ENCODE measurements at places on chromosomes 2 and 18.

- no peak for DNase-seq
Observed at GRCh38 chr2:20091305-20091991, 40.0 kb upstream of the LAPTM4A start.

- DNase-seq: no peak
Observed at GRCh38 chr2:64405581-64406406, 48.2 kb upstream of the LGALSL start.

GRCh38 chr18:51235009-51235789, 37.7 kb upstream of the MEX3C start:
- no peak for DNase-seq

GRCh38 chr2:157181234-157181633, 76.3 kb upstream of the GALNT5 start:
- no peak for DNase-seq

DNA sequence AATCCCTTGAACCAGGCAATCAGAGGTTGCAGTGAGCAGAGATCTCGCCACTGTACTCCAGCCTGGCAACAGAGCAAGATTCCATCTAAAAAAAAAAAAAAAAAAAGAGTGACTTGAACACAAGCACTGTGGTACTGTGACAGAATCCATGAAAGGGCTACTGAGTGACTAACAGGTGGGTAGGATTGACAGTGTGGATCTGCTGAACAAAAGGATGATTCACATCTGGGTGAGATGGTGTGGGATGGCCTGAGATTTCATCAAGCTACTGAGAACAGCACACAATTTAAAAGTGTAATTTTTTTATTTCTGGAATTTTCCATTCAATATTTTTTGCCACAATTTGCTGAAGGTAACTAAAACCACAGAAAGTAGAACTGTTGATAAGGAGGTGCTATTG, 13.3 kb upstream of the SP3 start:
- DNase-seq: no peak

GRCh38 chr2:144004742-144005141, 515.2 kb downstream of the ZEB2 start:
- DNase-seq: no peak

- DNase-seq: no peak
Observed at GRCh38 chr2:127448526-127448925, 30.3 kb downstream of the PROC start.

DNA sequence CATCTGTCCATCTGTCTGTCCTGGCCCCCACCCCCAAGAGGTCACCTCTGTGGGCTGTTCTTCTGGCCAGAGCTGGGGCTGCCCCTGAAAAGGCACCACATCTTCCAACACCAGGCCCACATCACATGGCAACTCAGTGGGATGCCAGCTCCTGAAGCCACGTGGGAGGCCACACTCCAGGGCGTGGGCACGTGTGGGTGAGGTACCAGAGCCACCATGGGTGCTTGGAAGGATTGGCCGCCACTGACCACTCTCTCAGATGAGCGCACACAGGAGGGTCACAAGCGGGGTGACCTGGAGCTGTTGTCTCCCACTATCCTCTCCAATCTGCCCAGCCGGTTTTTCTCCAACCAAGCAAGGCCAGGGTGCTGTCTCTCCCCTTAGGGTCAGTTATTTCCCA, 197.9 kb downstream of the TFCP2L1 start:
- no peak for DNase-seq

GRCh38 chr2:120482334-120482733, 136.4 kb downstream of the INHBB start:
- DNase-seq: no peak

GRCh38 chr18:26405190-26405801, 143.1 kb downstream of the KCTD1 start:
- DNase-seq: no peak

- no peak for DNase-seq
Observed at GRCh38 chr2:50987616-50988313, 44.2 kb downstream of the NRXN1 start.

DNA sequence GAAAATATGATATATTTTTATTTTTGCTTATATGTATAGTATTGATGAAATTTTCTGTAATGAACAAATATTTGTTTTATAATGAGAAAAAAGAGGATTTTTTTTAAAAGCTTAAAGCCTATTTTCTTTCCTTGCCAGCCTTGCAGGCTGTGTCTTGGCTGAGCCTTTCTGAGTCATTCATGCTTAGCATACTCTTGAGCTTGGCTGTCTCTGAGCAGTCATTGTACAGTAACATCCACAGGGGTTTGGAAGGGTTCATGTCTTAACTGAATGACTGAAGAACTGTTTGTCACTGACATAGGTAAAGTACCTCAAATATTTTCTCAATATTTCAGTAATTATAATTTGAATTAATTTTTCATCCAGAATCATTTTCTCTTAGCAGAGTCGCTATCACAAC, 49.3 kb downstream of the GPR39 start:
- DNase-seq: no peak

- no peak for DNase-seq
Observed at GRCh38 chr18:56662063-56662408, 10.9 kb downstream of the WDR7 start.

- DNase-seq: no peak
Observed at GRCh38 chr2:19456705-19457309, 98.4 kb upstream of the OSR1 start.

DNA sequence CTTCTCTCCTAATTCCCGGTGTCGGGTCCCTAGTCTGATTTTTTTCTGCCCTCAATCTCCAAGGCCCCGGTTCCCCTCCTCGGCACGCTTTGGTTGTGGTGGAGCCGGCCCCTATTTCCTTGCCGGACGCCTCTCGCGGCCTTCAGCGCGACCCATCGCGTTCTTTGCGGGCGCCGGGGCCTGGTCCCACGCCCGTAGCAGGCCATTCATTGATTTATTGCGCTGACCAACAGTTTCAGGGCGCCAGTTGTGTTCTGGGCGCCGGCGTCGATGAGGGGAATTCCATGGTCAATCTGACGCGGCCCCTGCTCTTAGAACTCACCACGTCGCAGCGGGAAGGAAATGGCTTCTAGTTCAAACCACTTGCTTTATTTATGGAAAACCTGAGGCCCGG, 396 bp downstream of the CNOT9 start:
- no peak for DNase-seq
